ENCODE measurements at places on chromosomes 12 and 14.

DNA sequence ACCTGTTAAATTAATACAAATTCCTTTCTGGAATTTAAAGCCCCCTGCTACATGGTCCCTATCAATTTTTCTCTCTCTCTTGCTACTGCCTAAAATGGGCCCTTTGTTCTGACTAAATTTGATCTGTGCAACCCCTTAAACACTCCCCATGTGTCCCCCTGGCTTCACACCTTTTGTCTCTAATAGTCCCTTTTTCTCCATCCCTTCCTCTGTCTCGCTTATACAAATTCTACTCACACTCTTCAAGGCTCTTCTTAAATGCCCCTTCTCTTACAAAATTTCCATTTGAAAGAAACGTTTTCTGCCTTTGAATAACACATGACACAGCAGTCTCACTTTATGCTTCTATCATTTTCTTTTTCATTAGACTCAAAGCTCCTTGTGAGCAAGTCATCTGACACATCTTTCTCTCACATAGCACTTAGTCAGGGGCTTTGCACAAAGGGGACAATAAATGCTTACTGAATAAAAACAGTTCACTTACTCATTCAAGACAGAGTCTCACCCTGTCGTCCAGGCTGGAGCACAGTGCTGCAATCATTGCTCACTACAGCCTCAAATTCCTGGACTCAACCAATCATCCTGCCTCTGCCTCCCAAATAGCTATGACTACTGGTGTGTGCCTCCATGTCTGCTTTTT lies 41.5 kb upstream of the NR2C1 start:
- peak; percentile 39 for ATAC-seq

DNA sequence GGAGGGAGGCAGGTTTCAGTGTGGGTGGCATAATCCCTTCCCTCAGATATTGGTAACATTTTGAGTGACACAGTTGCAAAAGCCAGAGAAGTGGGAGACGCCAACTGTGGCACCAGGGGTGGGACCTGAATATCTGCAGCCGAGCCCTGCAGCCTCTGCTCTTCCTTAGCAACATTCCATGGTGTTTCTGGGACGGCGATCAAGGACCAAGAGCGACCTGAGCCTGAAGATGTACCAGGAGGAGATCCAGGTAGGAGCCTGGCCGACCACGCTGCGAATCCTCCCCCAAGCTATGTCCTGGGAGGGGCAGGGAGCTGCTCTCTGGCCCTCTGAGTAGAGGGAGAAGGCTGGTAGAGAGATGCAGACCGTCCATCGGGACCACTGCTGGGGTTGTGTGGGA lies 41.8 kb downstream of the SLC8B1 start:
- no peak for ATAC-seq

- peak; percentile 51 for ATAC-seq
Measured at GRCh38 chr14:103499709-103500108, 22.9 kb downstream of the CKB start.

DNA sequence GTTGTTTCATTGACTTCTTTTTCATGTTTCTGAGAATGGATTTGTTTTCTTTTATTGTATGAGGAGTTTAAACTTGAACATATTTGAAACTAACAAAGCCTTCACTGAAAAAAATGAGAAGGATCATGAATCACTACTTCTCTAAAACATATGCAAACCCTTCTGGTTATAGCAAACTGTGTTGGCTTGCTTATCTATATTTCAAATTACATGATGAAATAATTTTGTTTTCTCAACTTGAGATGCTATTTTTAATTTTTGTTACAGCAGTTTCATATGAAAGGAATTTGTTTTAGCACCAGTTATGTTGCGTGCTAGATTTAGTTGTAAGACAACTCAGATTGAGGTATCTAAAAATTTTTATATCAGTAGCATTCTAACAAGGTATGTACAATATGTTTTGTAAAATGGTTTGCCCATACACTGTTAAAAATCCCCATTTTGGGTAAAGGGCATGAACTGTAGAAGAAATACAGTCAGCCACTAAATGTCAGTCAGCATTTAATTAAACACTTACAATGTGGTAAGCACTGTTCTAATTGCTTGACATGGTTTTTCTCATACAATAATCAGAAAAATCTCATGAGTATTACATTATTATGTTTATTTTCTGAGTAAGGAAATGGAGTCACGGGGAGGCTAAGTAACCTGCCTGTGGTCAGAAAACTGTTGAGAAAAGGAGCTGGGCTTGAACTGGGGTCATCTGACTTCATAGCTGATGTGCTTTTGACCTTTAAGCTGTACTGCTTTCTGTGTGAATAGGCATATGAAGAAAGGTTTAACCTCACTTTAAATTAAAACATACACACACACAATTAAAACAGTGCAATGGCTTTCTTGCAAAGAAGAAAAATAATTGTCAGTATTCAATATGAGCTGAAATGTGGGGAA lies 105.7 kb downstream of the PLEKHA5 start:
- no peak for ATAC-seq

DNA sequence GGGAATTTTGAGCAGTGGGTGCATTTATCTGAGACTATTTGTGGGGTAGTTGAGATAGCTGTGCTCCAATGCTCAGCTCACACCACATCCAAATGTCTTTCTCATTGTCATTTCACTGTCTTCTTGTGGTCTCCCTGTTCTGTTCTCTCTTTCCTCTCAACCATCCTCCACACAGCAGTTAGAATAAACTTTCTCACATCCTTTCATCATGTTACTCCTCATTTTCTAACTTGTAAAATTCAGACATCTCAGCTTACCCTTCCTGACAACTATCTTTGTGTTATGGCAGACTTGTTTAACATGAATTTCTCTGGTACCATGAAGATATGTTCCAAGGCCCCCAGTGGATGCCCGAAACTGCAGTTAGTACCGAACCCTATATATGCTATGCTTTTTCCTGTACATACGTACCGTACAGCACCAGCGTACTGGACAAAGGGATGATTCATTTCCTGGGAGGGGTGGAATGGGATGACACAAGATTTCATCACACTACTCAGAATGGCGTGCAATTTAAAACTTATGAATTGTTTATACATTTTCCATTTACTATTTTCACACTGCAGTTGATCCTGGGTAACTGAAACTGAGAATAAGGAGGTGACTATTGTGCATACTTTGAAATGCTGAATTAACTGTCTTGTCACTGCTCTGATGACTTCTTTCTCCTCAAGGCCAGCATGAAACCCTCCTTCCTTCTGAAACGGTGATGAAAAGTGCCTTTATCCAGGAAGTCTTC lies 177.1 kb upstream of the SLC38A2 start:
- ATAC-seq: peak; percentile 96

DNA sequence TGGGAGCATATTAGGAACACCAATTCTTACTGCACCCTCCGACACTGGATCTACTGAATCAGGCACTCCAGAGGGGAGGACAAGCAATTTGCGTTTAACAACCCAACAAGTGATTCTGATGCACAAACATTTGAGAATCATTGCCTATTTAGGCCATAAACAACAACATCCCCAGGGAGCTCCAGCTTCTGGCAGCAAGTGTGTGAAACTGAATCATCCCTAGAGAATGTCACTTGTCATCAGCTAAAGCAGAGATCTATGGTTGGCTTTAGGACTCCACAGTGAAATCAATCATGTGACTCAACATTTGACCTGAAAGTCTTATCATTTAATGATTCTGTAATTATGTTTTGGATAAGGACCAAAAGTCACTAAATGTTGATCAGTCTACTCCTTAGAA lies 505.0 kb upstream of the FLRT2 start:
- peak; percentile 67 for ATAC-seq

All from motor neuron (in vitro differentiated cells).